ENCODE measurements at places on chromosomes 3 and 15. TPM values are rescaled to one million over a fixed set of nuclear protein-coding genes. Genes with fewer than 3 reads are reported as not detected.

Gene C3orf33
- 5.6 TPM for total RNA-seq

DNA sequence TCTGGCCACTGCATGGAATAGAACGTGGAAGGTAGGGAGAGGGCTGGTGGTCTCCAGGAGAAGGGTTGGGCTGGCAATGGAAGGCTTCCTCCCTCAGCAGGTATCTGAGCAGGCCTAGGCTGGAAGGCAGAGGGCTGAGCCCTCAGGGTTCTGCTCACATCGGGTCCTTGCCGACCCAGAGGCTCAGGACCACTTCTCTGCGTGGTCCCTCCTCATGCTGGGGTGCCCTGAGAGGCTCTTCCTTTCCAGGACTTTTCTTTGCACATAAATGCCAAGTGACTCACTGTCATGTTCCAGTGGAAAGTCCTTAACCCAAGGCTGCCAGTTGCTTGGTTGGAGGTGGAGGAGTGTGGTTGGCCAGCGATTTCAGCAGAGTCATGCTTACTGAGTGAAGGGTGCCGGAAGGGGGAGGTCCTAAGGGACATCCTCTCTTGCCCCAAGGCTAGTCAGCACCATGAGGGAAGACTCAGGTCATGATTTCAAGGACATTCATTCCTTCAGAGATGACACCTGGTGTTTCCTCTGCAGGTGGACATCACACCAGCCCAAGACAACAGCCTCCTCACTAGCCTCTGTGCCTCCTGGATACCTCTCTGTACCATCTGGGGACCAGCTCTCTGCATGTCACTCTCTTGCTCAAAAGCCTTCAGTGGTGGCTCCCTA is 8.2 kb downstream of the SLC6A6 start:
- DNase-seq: no peak

DNA sequence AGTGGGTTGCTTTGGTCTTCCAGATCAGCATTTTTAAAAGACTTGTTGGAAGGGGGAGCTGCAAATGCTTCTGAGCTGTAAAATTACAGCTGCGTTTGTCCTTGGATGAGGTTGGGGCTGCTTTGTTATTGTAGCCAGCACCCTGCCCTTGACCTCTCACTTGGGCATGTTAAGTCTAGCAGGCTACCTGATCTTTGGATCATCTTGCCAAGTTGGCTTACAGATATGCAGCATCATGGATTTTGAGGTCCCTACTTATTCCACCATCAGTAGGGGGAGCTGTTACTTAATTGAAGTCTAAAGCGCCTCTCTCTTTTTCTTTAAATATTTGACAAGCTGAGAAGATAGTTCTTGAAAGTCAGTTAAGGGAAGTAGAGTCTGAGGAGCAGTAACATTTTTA is 793.0 kb downstream of the MCTP2 start:
- DNase-seq: no peak

DNA sequence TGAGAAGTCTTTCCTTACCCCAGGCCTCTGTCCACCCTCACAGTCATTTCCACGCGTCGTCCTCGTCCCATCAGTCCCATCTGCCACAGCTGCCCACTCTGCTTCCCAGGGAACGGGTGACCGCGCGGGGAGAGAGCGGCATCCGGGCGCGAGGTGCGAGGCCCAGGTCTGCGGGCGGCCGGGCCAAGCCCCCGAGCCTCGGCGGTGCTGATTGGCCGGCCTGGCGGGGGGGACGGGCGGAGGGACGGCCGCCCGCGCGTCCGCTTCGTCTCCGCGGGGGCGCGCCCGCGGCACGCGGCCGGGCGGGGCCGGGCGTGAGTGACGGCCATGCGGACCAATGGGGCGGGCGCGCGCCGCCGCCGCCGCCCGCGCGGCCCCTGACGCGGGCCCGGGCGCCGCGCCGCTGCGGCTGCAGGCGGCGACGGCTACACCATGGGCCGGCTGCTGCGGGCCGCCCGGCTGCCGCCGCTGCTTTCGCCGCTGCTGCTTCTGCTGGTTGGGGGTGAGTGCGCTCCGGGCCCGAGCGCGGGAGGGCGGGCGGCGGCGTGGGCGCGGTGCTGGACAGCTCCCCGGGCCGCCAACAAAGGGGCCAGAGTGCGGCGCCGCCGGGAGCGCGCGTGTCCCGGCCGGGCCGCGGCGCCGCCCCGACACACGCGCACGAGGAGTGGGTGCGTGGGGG is at the start of gene PODXL2:
TSS of gene PODXL2 (plus strand) at position 398 of the 679 bp plus-strand sequence. CDS start at position 433, 35 bp downstream.
- DNase-seq: no peak

DNA sequence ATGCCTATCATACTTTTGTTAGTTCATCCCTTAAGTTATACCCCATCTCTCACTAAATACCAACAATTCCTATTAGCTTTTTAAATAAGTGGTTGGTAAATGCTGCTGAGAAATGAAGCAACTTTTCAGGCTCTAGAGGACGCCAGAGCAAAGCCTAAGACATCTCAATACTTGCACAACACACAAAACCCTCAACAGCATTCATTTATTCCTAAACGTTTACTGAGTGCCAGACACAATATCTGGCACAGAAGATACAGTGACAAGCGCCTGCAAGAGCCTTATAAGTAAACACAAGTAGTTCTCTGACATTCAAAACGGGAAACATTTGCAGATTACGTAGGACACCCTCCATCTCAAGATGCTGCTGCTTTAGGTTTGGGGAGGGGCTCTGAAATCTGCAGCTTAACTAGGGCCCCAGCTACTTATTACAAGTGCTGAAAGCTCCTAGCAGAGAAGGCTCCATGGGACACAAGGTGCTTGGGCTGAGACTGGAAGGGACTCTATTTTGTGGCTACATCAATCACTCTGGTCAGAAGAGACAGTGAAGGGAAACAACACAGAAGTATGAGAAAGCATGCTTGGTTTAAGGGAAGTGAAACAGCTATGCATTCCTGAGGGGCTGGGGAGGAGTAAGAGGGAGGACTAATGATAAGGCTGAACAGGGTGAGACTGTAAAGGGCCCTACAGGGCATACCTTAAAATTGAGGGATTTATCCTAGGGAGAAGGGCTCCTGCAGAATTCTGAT is 311.3 kb downstream of the PLCL2 start:
- DNase-seq: no peak

- DNase-seq: no peak
These were observed 122.8 kb downstream of the DNAH12 start for GRCh38 chr3:57421336-57421735.

Gene SLC25A26
- total RNA-seq: 21.6 TPM

- no peak for DNase-seq
These were observed 24.4 kb downstream of the SEC61A1 start for GRCh38 chr3:128076483-128077201.

- DNase-seq: no peak
These were observed 33.9 kb upstream of the CDIN1 start for GRCh38 chr15:36545467-36545992.

Gene MOBP
- total RNA-seq: 0.05 TPM

DNA sequence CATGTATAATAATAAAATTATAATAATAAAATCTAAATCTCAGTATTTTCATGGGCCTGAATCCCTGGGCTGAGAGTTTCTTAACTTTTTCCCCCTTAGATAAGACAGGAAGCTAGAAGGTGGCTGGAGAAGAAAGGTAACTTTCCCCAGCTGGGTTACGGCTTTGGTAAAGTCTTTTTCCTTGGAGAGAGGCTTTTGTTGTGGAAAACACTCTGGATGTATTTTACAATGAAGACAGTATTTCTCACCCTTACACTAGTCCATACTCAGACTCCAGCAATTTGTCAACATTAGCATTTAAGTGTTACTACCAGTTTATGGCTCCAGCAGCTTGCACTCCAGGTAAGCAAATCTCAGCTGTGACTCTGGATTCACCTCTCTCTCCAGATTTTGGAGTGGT is 34.9 kb downstream of the APH1B start:
- no peak for DNase-seq

GRCh38 chr3:9339761-9340471 is 22.9 kb upstream of the THUMPD3 start:
- no peak for DNase-seq

DNA sequence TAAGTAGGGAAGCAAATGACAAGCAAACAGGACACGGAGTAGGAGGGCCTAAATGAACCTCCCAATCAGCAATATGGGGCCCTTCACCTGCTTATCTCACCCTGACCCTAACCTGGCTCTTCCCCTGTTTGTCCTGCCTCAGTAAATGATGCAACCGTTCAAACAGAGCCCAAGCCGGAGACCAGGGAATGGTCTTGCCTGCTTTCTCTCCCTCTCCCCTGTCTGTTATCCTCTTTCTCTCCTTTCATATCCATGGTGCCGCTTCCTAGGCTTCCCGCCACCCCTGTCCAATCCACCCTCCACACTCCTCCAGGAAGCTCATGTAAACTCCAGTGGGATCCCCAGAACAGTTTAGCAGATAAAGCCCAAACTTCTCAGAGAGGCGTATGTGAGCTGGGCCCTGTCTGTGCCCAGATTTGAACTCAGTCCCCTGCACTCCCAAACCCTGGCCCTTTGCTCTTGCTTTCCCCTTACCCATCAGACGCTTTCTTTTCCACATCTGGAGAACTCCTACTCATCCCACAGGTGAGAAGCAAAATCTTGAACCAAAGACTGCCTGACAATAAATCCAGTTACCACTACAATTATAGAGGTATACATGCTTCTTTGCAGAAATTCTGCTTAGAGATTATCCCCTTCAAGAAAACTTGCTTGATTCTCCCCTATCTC is 45.7 kb upstream of the STT3B start:
- DNase-seq: no peak

GRCh38 chr3:145417678-145418077 is 743.3 kb downstream of the PLOD2 start:
- DNase-seq: no peak

Gene THRB
- total RNA-seq: 14.8 TPM

Gene DOCK3
- 1.7 TPM for total RNA-seq

- DNase-seq: no peak
These were observed 48.8 kb upstream of the MANF start for GRCh38 chr3:51336261-51336660.

Gene UPK1B
- 141 TPM for total RNA-seq

DNA sequence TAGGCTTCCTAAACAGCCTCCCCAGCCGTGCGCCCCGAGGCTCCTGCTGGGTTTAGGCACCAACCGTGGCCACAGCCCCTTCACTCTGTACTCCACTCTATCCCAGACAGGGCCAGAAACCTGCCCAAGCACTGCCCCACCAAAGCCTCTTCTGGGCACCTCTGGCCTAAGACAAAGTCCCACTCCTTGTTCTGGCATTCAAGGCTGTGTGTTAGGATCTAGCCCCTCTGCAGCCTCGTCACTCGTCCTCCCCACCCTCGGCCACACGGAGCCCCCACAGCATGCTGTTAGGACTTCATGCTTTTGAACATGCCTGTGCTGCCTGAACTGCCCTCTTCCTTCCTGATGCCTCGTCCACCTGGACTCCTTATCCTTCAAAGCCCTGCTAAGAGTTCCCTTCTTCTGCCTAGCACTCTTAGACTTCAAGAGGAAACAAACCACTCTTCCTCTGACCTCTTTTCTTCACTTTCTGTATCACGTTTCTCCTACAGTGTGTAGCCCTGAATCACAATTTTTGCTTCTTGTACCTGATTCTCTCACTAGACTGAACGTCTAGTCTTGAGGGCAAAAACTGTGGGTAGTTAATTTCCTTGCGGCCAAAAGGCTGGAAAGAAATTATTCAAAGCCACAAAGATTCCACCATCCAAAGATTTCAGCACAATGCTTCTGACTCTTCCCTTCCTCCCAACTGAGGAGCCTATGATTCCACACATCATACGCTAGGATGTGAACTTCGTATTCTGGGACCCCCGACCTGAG is 28.6 kb downstream of the WNT7A start:
- no peak for DNase-seq

GRCh38 chr3:114128231-114128630 is 50.6 kb downstream of the DRD3 start:
- DNase-seq: no peak

DNA sequence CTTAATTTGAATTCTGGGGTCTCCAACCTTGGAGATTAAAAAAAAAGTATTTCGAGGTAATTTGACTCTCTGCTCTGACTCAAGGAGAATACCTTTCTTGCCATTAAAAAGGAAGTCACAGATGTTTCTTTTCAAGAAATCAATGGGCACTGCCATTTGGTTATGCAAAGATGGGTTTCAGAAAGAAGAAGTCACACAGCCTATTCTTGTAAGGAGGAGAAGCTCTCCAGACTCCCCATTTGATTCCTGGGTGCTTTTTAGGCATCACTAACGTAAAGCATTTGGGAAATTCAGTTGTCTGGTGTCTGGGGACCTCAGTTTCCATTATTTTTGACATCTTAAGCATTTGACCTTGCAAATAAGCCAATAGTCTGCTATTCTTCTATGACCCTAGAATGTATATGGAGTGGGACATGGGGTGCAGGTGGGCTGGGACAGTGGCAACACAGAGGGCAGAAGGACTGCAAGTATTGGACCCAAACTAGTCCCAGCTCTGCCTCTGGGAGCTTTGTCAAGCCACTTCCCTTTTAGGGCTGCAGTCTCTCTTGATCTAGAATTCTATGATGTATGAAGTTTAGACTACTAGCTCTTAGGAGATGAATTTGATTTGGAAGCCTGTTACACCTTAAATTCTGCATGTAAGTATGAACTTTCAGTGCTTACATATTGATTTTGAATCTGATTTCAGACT is 27.8 kb downstream of the IL5RA start:
- no peak for DNase-seq

- no peak for DNase-seq
These were observed 231.1 kb upstream of the DPH6 start for GRCh38 chr15:35777061-35777460.

- DNase-seq: no peak
These were observed 36.9 kb upstream of the CTSH start for GRCh38 chr15:78981532-78982313.

GRCh38 chr3:72728958-72729467 is 119.2 kb downstream of the SHQ1 start:
- DNase-seq: no peak

Gene ZNF660
- 12.9 TPM for total RNA-seq

Gene SCAANT1
- not detected for total RNA-seq

Gene CORO2B
- total RNA-seq: 4.2 TPM

Gene MTFMT
- total RNA-seq: 22.4 TPM

DNA sequence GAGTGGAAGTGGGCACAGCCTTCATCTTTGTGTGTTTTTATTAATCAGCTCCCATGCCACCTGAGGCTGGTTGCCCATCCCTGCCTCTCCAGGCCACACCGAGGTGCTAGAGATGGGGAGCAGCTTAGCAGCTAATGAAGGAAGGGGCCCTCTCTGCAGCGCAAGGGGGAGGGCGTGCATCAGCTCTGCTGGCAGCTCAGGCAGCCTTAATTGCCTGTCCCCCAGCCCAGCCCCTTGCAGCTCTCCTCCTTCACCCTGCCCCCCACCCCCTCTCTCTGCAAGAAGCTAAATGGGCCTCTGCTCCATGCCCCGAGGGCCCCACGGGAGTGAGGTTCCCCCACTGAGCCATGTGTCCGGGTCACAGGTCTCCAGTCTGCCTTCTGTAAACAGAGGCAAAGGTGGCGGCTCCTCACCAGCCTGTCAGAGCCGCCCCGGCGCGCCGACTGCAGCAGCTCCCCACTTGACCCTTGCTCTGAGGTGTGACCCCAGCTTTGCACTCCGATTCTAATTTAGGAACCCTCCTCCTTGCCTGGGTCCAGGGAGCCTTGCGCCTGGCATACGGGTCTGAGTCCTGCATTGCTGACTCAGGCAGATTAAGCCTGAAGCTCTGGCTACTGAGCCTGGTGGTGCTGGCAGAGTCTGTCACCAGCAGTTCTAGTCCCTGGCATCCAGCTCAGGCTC is 27.9 kb upstream of the NTRK3 start:
- DNase-seq: no peak

Gene STRIT1
- total RNA-seq: 1.4 TPM

- no peak for DNase-seq
These were observed 4.3 kb downstream of the GNAT1 start for GRCh38 chr3:50195501-50196252.
